ENCODE measurements at places on chromosomes 12 and 14. TPM values are rescaled to one million over a fixed set of nuclear protein-coding genes. Genes with fewer than 3 reads are reported as not detected.

The MAP3K9 gene
- total RNA-seq: 7.1 TPM

The GUCY2C gene
- not detected for total RNA-seq

The SBNO1 gene
- 22.6 TPM for total RNA-seq

The GYS2 gene
- not detected for total RNA-seq

The COCH gene
- total RNA-seq: 25.2 TPM

The B3GNT4 gene
- total RNA-seq: 0.86 TPM

The RPL10L gene
- not detected for total RNA-seq

The PIK3C2G gene
- total RNA-seq: not detected

The LUM gene
- 0.33 TPM for total RNA-seq

The SLC25A47 gene
- total RNA-seq: not detected

The ADGRD1 gene
- 0.55 TPM for total RNA-seq

The CMTM5 gene
- not detected for total RNA-seq

The KIF5A gene
- total RNA-seq: 0.20 TPM

The TAS2R50 gene
- not detected for total RNA-seq

The GLIPR1L1 gene
- total RNA-seq: not detected

The NID2 gene
- 28.0 TPM for total RNA-seq

The P2RX2 gene
- total RNA-seq: not detected

The DPY19L2 gene
- total RNA-seq: 1.9 TPM

The TAS2R46 gene
- not detected for total RNA-seq

The KRT77 gene
- not detected for total RNA-seq
